ENCODE measurements at places on chromosomes 3 and 15.

DNA sequence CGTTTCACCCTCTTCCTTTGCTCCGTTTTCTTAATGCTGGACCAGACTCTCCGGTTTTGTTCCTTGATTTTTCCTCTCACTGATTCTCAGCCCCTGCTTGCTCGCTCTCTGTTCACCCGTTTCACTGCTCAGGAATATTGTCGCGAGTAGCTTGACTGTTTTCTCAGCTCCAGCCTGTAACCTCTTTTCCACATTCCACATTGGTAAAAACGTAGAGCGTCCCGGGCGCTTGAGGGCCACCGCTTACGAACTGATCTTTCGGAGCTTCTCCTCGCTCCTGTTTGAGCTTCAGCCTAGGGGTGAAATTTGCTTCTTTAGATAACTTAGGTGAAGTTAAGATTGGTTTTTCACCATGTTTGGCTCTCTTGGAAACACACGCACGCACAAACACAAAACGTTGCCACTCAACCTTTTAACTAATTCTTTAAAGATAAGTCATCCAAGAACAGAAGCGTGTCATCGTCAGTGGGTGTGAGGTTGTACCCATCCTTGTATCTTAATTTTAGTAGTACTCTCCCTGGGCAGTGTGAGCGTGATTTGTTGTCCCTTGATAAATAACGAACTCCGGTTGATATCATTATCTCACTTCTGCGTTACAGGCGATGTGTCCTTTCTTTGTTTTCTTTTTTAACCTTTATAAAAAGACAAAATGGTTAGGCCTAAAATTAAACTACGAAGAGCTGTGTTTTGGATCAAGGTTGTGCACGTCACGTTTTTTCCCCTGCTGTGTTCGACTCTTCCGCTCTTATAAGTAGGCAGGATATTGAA is 1.0 kb downstream of the PAK2 start:
- DNase-seq, result peak; percentile 55

- no peak for DNase-seq
Observed at GRCh38 chr15:40306371-40306770, 1.4 kb downstream of the PLCB2 start.

DNA sequence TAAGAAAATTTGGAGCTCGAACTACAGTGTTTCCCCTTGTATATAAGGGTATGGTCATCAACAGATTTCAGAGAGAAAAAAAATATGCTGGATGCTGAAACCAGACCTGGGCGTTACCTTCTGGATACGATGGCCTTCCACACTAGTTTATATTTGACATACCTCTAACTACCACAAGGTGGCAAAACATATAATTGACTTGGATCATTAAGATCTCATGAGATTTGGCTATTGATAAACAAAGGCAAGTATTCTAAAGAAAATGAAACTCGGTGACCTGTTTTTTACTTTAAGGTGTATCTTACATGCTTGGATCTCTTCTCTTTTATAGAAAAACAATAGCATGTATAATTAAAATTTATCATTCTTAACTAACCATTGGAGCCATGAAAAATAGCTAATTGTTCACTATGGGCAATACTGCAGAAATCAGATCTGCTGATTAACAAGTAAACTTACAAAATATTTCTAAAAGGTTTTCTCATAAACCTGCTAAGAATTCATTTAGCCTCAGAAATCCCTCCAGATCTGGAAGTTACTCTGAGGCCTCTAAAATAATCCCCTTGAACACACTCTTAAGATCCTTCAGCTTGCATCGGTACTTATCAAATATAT is 300.6 kb upstream of the KCNH8 start:
- no peak for DNase-seq

DNA sequence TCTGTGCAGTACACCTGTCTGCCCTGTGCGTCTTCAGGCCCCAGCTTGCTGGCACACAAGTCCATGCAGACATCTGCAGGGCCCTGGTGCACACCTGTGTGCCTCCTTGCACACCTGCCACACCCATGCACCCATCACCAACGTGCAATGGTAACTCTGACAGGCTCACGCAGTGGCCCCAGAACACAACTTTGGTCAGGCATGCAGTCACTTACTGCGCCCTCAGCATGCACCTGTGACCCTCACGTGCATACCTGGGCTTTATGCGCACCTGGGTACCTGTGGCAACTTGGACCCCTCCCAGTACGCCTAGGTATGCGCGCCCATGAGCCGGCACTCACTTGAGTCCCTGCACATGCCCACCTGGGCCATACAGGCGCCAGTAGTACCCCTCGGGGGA is 1.7 kb downstream of the PLXND1 start:
- DNase-seq, result no peak

GRCh38 chr15:88571153-88571851 is 24.8 kb upstream of the DET1 start:
- no peak for DNase-seq

DNA sequence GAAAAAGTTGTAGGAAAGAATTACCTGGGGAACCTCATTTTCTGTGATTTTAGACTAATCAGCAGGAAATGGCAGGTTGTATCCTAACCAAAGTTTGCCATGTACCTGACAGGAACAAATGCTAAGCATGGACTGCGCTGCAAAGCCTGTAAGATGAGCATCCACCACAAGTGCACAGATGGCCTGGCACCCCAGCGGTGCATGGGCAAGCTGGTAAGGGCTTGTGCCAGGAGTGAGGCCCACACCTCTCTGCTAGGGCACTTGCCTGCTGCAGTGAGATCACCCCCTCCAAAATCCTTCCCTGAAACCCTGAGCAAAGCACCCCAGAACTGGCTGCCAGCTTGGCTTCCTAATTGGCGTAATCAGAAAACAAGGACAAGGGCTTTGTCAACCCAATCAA is 102.6 kb downstream of the STAC start:
- no peak for DNase-seq

DNA sequence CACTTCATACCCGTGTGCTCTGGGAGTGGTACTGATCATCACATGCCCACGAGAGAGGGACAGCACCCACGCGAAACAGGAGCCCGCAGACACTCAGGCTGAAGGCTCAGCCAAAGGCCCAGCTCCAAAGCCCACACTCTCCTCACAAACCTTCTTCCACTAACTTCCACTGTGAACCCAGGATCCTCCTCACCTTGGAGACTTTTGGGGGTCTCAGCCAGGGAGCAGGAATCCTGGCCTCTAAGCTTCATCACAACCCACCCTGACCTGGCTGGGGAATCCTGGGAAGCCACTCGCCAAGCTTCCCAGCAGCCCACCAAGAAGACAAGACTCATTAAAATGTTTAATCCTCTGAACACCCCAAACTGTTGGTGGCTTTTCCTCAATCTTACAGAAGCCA is 421.2 kb downstream of the OCA2 start:
- DNase-seq, result no peak

DNA sequence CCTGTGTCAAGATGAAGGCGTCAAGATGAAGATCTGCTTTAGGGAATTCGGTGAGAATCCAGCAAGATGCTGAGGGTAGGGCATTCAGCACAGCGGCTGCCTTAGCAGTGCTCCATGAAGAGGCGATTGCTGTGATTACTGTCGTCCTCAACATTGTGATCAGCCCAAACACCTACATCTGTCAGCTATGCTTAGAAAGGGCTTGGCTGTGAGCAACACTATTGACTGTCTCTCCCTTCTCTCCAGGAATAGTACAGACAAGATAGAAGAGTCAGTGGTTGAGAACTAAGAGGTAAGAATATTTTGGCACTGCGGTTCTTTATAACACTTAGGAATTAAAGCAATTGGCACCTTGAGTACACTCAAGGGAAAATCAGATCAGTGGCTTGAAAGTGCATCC is 91.3 kb downstream of the THBS1 start:
- DNase-seq, result no peak

GRCh38 chr15:41804361-41804760 is 23.5 kb upstream of the JMJD7 start:
- no peak for DNase-seq

GRCh38 chr15:94620632-94621031 is 389.3 kb downstream of the MCTP2 start:
- no peak for DNase-seq

- DNase-seq, result no peak
Observed at GRCh38 chr3:43211681-43212080, 74.7 kb upstream of the SNRK start.

- DNase-seq, result no peak
Observed at GRCh38 chr3:126133606-126134005, 46.8 kb downstream of the ALDH1L1 start.

DNA sequence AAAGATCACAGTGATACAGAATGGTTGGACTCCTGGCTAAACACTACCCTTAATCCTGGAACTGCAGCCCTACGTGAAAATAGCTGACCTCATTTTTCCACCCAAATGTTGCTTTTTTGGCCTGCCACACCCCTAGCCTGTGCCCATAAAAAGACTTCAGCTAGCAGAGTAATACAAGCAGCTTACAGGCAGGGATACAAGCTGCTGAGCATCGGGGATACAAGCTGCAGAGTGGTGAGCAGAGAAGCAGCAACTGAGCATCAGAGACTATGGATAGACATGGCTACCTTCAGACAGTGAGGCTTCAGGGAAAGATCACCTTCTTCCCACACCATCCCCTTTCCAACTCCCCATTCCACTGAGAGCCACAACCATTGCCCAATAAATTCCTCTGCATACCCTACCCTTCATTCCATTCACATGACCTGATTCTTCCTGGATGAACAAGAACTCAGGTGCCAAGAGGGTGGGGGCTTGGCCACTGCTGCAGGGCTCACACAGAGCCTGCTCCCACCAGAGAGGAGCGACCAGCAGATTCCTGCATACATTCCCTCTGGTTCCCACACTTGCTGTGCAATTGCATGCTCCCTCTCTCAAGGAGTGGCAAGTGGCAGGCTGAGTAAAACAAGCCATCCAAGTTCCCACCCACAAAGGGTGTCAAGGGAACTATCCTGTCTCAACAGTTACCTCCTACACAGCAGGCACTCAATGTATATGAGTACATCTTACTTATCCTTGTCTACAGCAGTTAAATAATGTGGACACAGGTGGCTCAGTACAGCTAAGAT is 217.5 kb downstream of the ALCAM start:
- peak; percentile 66 for DNase-seq

- no peak for DNase-seq
Observed at GRCh38 chr15:51067510-51067909, 27.2 kb downstream of the TNFAIP8L3 start.

DNA sequence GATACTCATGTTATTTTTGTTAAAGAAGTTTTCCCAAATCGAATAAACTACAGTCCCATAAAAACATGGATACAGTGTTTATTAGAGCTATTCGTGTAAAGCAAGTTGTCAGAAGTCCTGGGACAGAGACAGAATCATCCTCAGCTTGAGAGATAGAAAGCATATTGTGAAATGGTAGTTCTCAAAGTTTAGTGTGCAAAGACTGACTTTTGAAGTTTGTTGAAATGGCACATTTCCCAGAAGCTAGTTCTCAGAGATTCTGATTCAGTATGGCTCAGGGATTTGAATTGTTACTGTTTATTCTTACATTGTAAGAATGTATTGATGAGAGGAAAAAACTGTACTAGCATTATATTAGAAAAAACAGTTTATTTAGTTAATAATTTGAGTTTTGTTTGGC is 22.1 kb downstream of the GABRR3 start:
- peak; percentile 88 for DNase-seq

DNA sequence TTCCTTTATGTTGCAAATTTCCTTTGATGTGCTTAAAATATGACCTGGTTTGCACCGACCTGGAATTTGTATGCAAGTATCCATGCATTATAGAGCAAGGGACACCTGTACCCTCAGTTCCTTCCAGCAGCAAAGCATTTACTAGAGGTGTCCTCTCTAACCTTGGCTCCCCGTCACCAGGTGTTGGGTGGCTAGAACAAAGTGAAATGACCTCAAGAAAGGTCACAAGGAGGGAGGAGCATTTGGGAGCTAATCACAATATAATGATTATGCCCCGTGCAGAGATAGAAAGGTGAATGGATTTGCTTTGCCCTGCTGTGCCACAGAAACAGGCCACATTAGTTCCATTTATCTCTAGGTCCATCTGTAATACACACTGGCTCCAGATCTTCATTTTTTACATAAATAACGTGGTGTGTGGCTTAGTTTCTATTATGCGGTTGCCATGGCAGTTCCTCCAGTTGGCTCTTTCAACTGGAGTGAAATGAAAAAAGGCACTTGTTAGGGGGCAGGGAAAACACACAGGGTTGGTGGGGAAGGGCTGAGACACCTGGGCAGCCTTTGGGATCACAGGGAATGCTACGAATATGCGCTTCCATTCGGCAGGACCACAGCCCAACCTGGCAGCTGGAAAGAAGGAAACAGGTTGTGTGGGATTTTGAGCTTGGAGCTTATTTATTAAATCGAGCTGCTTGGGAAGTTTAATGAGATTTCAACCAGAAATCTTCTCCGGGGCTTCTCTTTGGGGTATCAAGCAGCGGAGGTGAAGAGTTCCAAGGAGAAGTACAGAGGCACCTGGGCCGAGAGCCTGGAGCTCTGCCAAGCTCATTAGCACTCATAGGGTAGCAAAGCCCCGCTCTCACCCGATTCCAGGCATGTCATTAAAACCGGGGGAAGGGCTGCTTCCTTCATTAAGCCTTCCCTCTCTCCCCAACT is 233.5 kb upstream of the ST8SIA2 start:
- DNase-seq, result no peak

GRCh38 chr15:66923438-66923881 is 141.9 kb upstream of the SMAD3 start:
- no peak for DNase-seq

- DNase-seq, result peak; percentile 99
Observed at GRCh38 chr3:143443851-143444331, 324.3 kb downstream of the CHST2 start.
